ENCODE measurements at places on chromosomes 11 and 22.

DNA sequence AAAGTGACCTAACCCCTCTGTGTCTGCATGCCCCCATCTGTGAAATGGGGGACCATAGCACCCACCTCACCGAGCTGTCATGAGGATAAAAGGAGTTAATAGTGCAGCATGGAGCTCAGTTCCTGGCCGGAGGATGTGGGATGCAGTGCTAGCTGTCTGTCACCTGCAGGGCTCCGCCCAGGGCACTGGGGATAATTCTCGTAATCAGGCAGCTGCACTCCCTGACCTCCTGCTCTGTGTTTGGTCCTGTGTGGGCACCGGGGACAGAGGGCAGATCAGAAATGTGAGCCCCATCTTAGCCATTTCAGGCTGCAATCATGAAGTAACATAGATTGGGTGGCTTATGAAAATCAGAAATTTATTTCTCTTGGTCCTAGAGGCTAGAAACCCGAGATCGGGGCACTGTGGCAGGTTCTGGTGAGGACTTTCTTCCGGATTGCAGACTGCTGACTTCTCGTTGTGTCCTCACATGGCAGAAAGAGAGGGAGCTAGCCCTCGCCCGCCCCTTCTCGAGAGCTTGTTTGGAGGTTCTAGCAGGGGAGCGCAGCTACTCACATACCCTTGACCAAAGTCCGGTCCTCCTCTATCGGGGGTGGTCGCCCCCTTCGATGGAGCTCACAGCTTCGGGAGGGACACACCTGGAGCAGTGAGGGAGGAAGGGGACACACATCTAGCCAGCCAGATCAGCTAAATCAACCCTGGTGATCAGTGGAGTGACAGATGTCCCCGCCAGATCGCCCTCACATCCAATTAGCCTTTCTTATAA lies 3.2 kb downstream of the KCTD17 start:
- no peak for DNase-seq

GRCh38 chr11:90100431-90100830 lies 14.7 kb downstream of the UBTFL1 start:
- DNase-seq = no peak

GRCh38 chr11:68840661-68841653 lies 759 bp downstream of the CPT1A start:
- DNase-seq = peak; percentile 60

GRCh38 chr22:40463683-40464082 lies 93.3 kb downstream of the SGSM3 start:
- no peak for DNase-seq

- DNase-seq = no peak
Observed at GRCh38 chr22:39712751-39713525, 142.4 kb downstream of the CACNA1I start.

DNA sequence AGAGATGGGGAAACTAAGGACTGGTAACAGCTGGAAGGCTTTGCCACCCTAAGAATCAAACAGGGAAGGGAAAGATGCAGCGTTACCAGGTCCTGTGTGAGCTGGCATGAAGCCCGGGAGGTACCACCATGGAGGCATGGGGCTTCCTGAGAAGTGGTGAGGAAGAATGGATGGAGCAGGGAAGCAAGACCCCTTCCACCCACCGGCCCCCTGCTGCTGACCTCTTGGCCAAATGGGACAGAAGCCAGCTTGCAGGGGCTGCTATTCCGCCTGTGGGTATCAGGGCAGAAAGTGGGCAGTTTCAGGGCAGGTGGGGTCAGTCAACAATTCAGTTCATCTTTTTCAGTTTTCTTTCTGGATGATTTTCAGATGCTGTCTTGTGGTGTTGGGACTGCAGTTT lies 1099.9 kb downstream of the TBC1D22A start:
- no peak for DNase-seq

GRCh38 chr11:94639901-94640721 lies 72.9 kb downstream of the PIWIL4 start:
- DNase-seq = no peak

DNA sequence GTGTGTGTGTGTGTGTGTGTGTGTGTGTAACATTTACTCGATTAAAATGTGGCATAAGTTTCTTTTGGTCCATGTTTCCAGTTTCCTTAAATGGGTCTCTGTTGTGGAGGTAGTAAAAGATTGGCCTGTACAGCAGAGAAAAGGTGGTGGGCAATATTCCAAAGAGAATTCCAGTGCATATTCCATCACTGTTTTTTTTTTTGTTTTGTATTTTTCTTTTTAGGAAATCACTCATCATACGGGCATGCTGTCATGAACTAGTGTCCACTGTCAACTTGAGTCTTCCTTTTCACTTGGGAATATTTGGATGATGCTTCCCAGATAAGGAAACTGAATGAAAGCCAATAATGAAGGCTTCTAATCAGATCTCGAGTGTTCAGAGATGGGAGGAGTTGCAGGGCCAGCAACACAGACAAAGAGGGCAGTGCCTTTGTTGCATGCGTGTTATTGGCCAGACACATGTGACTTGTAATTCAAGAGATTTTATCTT lies 95.2 kb upstream of the PDGFD start:
- DNase-seq = no peak

GRCh38 chr11:71332046-71332445 lies 79.7 kb upstream of the SHANK2 start:
- no peak for DNase-seq

DNA sequence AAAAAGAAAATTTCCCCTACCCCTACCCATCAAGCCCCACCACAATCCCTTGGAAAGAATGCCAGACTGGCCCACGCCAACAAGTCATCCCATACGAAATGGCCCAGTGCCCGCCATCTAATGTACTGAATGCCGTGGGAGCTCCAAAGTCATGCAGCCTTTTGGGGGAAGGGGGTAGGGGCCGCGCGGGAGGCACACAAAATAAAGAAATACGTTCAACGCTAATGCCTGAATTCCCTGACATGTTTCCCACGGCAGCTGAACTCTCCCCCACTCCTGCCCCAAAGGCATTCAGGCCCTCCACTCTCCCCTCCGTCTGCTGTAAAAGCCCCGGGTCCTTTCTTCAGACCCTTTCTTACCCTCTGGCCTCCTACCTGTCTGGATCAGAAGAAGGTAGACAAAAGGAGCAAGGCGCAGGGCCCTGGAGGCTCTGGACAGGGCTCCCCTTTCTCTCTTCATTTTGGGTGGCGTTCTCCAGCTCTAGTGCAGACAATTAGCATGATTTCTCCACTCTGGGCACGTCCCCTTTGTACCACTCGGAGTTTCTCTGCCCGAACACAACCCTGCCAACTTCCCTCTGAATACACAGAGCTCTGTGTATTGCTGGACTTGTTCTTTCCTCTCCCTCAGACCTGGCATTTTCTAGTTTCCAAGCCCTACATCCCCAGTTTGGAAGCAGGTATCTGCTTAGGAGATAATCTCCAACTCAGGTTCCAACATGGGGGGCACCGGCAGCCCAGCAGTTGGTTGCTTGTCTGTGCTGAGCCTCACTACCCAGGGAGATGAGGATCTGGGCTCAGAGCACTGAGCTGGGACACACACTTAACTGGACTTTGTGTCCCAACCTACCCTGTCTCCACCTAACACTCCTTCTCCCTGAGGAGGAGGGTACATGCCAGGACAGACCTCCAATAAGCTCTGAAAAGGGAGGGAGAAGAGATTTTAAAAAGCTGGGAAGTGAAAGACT lies at the start of gene HEPACAM:
Gene HEPACAM (minus strand): TSS at position 500 of the 967 bp plus-strand sequence. CDS start 41 bp downstream, at position 459.
- DNase-seq = no peak

- no peak for DNase-seq
Observed at GRCh38 chr22:45051419-45051818, 41.6 kb upstream of the PHF21B start.

GRCh38 chr11:2748814-2749554 lies 49.2 kb upstream of the KCNQ1OT1 start:
- DNase-seq = no peak

DNA sequence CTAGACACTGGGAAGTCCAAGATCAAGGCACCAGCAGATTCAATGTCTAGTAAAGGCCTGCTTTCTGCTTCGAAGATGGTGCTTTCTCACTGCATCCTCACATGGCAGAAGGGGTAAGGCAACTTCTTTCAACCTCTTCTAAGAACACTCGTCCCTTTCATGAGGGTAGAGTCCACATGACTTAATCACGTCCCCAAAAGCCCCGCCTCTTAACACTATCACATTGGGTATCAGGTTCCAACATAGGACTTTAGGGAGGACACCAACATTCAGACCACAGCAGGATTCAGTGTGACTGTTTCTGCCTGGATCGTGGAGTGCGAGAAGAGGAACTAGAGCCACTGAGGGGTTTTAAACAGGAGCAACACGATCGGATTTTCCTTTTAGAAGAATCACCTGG lies 3.7 kb upstream of the TIRAP start:
- no peak for DNase-seq

DNA sequence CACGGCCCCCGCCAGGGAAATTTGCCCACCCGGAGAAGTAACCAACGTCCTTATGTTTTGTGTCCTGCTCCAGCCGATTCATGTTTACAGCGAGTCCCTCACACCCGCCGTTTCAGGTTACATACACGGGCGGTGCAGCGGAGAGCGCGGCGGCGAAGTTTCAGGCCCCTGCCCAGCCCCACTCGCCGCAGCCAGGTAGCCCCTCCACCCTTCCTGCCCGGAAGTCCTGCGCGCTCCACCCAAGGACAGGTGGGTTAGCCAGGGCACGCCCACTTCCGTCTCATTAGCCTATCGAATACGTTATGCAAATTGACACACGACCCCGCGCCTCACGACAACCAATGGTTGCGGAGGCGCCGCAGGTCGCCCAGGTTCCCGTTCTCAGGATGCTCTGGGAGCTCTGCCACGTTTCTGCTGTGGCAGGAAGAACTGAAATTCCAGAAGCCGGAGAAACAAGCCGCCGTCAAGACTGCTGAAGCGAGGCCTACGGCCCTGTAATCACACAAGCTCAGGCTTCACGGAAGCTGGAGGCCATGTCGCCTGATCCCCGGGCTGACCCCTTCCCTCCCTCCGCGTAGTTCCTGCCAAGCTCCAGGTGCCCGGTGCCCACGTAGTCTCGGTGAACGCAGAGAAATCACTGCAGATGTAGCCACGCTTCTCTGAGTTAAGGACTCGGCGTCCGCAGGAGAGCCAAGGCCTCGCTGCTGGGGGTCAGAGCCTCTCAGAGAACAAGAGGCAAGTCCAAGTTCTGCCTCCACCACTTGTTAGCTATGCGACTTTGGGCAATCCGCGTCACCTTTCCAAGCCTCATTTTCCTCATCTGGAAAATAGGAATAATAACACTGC lies 22.4 kb upstream of the MYH9 start:
- peak; percentile 57 for DNase-seq

All from uterus (tissue), 4 donors.